ENCODE measurements at places on chromosomes 13 and 19.

- DNase-seq: no peak
These were observed 18.8 kb upstream of the SLC25A30 start for GRCh38 chr13:45436953-45437352.

DNA sequence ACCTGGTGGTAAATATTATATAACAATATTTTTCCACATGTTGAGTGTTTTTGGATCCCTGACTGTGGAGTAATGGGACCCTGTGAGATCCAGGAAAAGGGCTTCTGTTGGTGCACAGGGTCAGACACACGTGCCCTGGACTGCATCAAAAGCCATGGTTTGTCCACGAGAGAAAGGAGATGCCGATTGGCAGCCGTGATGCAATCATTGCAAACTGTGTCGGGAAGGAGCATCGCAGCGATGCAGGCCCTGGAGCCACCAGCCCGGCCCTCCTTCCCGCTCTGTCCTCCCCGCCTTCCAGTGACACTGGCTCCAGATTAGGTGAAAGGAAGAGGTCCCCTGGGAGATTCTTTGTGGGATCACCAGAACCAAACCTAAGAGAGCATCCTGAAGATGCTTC lies 9.1 kb downstream of the COL4A2 start:
- peak; percentile 68 for DNase-seq

GRCh38 chr13:112150352-112150751 lies 83.4 kb downstream of the SOX1 start:
- DNase-seq: no peak

DNA sequence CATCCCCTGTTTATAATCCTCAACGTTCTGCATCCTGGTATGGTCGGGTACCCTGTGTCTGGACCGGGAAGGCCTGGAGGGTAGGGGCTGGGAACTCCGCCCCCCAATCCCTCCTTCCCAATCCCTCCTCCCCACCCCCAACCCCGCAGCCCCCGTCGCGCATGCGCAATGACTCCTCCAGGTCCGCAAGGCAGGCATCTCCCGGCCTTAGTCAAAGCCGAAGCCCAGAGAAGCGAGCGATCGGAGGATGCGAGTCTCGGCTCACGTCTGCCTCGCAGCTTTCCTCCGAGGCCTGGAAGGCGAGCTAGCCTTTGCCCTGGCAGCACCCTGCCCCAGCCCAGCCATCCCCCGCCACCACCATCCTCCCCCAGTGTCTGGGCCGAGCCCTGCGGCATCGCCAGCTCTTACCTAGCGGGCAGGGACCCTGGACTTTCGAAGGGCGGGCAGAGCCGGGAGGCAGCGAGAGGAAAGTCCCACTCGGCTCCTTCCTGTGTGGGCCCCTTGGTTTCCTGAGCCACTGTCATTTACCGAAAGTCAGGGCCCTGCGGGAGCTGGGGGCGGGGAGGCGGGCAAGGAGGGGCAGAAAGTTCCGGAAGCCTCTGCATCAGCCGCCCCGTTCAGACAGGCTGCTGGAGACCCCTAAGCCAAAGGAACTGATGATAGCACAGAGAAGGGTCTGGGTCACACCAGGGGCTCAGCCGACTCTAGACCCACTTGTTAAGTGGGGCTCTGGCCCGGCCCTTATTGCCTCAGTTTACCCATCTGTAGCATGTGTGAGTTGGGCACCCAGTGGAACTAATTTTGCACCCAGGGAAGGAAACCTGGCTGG lies at the start of gene JAK3:
TSS of gene JAK3 (minus strand) at position 445 of the 829 bp plus-strand sequence. CDS start 3,565 bp downstream, outside the sequence.
- DNase-seq: no peak

- no peak for DNase-seq
These were observed 14.2 kb upstream of the TUBGCP3 start for GRCh38 chr13:112602189-112602588.

GRCh38 chr19:15300533-15301197 lies 31.7 kb downstream of the BRD4 start:
- DNase-seq: no peak

DNA sequence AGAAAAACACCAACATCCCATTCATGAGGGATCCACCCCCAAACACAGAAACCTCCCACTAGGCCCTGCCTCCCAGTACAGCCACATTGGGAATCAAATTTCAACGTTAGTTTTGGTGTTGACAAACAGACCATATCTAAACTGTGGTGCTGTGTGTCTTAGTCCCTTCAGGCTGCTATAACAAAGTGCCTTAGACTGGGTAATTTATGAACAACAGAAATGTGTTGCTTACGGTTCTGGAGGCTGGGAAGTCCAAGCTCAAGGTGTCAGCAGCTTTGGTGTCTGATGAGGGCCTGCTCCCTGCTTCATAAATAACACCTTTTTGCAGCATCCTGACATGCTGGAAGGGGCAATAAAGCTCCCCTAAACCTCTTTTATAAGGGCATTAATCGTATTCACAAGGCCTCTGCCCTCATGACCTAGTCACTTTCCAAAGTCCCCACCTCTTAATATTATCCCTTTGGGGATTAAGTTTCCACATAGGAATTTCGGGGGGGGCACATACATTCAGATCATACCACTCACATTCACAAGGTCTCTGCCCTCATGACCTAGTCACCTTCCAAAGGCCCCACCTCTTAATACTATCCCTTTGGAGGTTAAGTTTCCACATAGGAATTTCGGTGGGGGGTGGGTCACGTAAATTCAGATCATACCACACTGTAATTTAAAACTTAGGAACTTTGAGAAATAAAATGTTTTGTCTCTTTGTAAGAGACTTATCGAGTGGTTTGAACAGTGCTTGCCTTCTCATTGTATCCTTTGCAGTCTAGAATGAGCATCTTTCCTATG lies 27.5 kb downstream of the ZNF507 start:
- DNase-seq: no peak

GRCh38 chr19:3907626-3908265 lies 25.1 kb upstream of the NMRK2 start:
- no peak for DNase-seq

DNA sequence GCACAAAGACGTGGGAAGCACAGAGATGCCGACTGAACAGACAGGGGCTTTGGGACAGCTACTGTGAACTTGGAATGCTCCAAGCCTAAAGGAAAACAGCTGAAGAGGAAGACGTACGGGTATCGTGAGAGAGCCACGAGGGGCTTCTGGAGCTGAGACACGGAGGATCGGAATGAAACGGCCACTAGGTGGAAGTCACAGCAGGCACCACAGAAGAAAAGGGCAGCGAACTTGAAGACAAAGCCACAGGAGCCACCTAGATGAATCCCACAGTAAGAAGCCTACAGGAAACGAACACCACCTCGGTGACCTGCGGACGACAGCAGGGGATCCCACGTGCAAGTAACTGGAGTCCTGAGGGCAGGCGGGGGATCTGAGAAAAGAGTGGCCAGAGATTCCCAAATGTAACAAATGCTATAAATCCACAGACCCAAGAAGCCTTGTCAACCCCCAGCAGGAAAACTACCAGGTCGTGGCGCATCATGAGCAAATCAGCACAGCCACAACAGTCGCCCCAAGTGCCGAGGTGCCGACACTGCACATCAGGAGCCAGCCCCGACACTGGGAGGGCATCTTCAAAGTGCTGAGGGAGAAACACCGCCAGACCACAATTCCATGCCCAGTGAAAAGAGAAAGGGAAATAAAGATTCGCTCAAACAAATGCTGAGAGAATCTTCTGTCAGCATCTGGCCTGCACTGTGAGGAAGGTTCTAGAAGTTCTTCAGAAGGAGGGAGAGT lies 39.3 kb upstream of the ISYNA1 start:
- no peak for DNase-seq

DNA sequence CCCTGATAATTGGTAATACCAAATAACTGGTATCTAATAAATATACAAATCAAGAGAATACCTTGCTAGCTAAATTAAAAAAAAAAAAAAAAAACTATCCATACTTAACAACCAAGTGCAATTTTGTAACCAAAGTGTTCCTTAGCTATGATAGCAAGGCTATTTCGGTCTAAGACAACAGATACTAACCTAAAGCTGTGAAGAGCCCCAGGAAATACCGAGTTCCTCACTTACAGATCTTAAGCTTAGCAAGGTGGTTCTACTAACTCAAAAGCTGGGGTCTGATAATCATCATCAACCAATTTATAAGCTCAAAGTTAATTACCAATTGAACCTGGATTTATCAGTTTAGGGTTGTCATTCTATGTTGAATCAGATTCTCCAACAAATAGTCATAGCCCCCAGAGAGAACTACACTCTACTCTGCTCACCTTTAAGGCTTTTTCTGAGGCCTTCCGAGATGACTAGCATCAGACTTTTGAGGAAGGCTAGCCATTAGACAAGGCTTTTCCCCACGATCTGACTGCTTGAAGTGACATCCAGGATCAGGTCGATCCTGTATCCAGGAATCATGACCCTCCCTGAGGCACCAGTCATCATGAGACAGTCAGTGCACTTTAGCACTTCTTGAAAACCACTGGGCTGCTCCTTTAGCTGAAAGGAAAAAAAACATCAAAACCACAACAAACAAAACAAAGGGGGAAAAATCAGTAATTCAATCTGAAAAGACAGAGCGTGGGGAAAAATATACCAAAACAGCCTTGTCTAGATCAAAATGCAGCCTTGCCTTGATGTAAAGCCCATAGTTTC lies 31.9 kb downstream of the INTS6 start:
- DNase-seq: no peak

DNA sequence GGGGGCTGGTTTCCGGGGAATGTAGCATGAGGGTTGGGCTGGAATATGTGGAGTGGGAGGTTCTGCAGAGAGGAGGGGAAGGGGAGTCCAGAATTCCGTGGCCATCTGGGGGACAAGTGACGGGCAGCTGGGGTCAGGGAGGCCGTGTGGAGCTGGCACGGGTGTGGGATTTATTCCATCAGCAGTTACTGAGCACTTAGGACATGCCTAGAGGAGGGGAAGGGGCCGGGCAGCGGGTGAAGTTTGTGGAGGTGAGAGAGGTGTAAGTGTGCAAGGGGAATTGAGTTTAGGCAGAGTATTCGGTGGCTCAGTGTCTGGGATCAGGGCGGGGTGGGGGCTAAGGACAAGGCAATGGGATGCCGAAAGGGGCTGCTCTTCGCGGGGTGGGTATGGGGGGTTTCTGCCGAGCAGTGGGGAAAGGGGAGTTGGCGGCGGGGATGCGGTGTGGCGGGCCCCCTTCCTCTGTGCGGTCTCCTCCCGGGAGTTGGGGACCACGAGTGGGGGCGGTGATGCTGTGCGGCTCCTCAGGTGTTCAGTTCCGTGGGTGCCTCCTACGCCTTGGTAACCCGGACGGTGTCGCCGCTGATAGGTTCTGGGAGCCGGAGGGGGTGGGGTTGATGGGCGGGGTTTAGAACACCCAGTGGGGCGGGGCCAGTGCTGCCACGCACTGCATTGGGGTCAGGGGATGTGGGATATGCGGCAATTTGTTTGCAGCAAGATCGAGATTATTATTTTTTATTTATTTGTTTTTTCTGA lies 5.4 kb downstream of the CCDC61 start:
- no peak for DNase-seq

DNA sequence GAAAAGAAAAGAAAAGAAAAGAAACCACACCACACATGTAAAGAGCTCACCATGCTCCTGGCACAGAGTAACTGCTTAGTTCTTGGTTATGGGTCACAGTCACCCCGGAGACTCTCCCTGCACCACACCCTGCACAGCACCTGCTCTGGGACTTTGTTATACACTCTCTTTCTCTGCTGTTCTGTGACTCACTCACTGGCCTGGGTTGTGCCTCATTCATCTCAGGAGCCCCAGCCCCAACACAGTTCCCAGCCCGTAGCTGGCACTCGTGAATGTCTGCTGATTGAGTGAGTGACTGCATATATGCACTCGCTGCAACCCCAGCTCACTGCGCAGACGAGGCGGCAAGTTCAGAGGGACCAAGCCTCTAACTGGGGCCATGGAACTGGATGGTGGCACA lies 22.9 kb upstream of the ZNF507 start:
- no peak for DNase-seq

DNA sequence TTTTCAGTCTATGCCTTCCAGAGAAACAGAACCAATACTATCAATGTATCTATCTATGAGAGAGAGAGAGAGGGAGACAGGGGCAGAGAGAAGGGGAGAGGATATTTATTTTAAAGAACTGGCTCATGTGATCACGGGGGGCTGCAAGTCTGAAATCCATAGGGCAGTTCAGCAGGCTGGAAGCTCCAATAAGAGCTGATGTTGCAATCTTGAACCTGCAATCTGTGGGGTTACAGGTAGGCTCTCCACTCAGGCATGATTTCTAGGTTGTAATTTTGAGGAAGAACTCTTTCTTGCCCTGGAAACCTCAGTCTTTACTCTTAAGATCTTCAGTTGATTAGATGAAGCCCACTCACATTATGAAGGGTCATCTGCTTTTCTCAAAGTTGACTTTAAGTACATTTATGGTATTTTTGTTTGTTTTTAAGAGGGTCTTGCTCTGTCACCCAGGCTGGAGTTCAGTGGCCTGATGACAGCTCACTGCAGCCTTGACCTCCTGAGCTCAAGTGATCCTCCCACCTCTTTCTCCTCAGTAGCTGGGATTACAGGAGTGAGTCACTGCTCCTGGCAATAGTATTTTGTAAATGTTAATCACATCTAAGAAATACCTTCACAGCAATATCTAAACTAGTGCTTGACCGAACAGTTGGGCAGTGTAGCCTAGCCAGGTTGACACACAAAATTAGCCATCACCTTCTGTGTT lies 376.4 kb downstream of the FGF9 start:
- no peak for DNase-seq

- DNase-seq: no peak
These were observed 2.3 kb upstream of the TPM4 start for GRCh38 chr19:16073988-16074387.

DNA sequence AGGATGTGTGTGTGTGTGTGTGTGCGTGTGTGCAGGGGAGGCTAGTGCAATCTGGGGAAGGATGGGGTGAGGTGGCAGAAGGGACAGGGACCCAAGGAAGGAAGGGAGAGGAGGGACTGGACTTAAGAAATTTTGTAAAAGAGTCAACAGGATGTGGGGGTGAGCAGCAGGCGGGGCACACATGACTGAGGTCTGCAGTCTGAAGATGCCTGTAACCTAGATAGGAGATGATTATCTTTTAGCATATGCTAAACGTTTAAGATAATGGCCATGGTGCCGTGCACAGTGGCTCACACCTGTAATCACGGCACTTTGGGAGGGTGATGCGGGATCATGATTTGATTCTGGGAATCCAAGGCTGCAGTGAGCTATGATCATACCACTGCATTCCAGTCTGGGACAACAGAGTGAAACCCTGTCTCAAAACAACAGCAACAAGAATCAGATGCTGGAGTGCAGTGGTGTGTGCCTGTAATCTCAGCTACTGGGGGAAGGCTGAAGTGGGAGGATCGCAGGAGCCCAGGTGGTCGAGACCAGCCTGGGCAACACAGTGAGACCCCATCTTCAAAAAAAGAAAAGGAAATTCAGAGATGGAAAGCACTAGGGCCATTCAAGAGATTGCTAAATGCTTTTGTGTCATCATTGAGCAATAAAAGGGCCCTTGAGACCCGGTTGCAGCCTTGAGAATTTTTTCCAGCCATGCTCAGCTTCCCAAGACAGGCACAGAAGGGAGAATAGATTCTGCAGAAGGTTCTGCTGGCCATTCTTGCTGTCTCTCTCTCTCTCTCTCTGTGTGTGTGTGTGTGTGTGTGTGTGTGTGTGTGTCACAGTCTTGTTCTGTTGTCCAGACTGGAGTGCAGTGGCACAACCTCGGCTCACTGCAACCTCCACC lies 3.8 kb upstream of the ZNF414 start:
- no peak for DNase-seq

- no peak for DNase-seq
These were observed at the start of gene PDX1 for GRCh38 chr13:27919934-27920676. Gene PDX1, plus strand, starts transcription at chr13:27920000. Its CDS starts 139 bp downstream, at chr13:27920139.

All from coronary artery (tissue), 2 donors.